ENCODE measurements at places on chromosomes 11 and 22.

DNA sequence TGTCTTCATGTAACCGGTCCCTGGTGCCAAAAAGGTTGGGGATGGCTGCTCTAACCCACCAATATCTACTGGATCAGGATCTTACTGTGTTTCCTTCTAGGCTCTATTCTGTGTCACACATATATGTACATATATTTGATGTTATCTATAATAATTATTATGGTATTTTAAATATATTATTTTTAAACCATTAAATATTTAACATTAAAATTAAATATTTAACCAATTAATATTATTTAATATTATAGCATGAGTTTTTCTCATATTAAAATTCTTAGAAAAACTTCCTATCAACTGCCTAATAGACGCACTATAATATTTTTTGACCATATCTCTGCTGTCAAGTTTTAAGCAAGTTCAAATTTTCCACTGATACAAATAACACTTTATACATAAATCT, 196.9 kb upstream of the PLET1 start:
- no peak for DNase-seq

DNA sequence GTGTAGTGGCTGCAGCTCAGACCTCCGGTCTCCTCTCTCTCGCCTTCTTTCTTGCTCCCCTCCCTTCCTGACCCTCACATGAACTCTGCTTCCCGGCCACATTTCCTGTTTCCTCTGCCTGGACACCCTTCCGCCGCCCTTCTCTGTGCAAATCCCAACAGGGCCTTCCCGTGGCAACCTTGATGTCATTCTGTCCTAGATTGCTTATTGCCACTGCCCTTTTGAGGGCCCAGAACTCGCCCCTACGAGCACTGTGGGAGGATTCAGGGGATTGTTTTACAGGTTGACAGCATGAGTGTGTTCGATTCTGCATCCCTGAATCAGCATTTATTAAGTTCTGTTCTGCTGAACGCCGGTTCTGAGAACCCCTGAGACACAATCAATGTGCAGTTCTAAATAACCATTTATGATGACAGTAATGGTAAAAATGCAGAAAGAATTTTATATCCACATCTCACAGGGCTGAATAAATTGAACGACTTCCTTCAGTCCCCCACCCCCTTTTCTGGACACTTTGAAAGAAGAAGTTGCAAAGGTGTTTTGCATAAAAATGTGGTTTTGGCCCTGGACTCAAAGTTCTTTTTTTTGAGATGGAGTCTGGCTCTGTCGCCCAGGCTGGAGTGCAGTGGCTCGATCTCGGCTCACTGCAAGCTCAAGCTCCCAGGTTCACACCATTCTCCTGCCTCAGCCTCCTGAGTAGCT, 6.4 kb downstream of the BATF2 start:
- no peak for DNase-seq

GRCh38 chr11:104858882-104859775, 39.1 kb downstream of the CASP12 start:
- DNase-seq, result no peak

GRCh38 chr11:35887737-35888136, 56.1 kb upstream of the LDLRAD3 start:
- DNase-seq, result no peak

DNA sequence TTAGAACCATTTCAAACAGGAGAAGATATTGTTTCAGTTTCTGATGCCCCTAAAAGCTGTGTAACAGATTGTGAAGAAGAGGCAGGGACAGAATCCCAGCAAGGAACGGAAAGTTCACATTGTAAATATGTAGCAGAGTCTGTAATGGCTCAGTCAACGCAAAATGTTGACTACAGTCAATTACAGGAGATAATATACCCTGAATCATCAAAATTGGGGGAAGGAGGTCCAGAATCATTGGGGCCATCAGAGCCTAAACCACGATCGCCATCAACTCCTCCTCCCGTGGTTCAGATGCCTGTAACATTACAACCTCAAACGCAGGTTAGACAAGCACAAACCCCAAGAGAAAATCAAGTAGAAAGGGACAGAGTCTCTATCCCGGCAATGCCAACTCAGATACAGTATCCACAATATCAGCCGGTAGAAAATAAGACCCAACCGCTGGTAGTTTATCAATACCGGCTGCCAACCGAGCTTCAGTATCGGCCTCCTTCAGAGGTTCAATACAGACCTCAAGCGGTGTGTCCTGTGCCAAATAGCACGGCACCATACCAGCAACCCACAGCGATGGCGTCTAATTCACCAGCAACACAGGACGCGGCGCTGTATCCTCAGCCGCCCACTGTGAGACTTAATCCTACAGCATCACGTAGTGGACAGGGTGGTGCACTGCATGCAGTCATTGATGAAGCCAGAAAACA, 40.8 kb downstream of the IGLL1 start:
- peak; percentile 58 for DNase-seq

DNA sequence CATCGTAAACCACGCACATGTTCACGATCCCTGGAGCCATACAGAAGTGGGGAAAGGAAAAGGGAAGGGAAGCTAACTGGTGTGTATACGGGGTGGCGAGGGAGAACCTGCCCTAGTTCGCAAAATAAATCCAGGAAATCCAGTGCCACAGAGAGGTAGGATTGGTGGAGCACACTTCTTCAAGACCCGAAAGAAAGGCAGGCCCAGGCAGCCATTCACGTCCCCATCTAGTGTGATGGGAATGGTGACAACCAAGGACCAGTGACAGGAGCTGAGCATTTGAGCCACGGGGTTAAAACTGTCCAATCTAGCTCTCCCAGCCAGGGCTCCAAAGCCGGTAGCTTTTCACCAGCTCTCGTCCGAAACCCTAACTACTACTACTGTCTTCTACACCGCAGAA, 53.7 kb downstream of the IGSF9B start:
- DNase-seq, result no peak

- DNase-seq, result no peak
Observed at GRCh38 chr22:28835630-28836189, 35.3 kb upstream of the XBP1 start.

DNA sequence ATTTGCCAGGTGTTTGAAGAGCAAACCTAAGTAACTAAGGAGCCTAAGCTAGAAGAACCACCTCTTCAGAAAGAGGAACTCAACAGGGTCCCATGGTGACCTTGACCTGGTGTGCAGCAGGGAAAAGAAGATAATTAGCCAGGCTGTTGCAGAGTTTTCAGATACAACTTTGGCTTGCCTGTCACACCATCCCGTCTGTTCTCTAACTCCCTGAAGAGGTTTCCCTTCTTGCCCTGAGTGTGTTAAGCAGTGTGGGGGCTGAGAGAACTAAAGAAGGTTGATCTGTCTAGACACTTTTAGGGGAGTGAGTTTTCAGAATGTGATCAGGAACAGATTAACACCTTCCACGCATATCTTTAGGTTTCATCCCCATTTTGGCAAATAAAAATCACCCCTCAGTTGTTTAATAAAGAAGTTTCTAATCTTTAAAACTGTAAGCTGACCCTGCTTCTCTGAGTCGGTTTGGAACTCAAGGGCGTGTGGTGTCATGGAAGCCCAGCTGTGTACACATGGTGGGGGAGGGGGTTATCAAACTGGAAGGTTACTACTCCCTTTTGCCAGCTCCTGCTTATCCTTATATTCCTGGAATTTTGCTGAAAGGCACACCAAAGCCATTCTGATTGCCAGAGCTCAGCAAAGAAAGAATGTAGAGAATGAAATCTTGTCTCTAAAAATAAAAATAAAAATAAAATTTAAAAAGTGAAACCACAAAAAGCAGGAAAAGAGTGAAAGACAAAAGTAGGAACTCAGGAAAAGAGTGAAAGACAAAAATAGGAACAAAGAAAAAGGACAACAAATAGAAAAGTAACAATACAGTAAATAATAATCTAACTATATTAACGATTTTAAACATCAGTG, 70.2 kb downstream of the DBX1 start:
- no peak for DNase-seq

GRCh38 chr11:70662691-70663098, 264.4 kb downstream of the CTTN start:
- no peak for DNase-seq

- no peak for DNase-seq
Observed at GRCh38 chr22:44934454-44934735, 75.4 kb downstream of the PHF21B start.

GRCh38 chr11:94402355-94402754, 1.1 kb upstream of the GPR83 start:
- DNase-seq, result no peak

- DNase-seq, result no peak
Observed at GRCh38 chr11:35974882-35975589, 31.2 kb downstream of the LDLRAD3 start.

GRCh38 chr11:112874980-112875379, 86.2 kb upstream of the NCAM1 start:
- DNase-seq, result no peak

DNA sequence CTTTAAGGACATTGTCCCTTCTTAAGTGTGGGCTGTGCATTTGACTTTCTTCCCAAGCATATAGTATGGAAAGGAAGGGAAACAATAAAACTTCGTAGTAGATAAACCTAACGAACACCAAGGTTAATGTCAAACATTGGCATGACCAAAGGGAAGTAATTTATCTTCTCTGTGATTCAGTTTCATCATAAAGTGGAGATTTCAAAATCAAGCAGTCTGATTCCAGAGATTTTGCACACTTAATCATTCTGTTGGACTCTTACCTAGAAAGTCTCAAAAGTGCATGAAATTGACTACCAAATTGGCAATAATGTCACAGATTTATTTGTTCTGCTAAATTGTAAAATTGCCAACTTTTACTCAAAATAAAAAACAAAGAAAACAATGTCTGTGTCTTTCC, 559.7 kb downstream of the JRKL start:
- no peak for DNase-seq

- DNase-seq, result no peak
Observed at GRCh38 chr11:62139526-62140303, 15.9 kb downstream of the INCENP start.

DNA sequence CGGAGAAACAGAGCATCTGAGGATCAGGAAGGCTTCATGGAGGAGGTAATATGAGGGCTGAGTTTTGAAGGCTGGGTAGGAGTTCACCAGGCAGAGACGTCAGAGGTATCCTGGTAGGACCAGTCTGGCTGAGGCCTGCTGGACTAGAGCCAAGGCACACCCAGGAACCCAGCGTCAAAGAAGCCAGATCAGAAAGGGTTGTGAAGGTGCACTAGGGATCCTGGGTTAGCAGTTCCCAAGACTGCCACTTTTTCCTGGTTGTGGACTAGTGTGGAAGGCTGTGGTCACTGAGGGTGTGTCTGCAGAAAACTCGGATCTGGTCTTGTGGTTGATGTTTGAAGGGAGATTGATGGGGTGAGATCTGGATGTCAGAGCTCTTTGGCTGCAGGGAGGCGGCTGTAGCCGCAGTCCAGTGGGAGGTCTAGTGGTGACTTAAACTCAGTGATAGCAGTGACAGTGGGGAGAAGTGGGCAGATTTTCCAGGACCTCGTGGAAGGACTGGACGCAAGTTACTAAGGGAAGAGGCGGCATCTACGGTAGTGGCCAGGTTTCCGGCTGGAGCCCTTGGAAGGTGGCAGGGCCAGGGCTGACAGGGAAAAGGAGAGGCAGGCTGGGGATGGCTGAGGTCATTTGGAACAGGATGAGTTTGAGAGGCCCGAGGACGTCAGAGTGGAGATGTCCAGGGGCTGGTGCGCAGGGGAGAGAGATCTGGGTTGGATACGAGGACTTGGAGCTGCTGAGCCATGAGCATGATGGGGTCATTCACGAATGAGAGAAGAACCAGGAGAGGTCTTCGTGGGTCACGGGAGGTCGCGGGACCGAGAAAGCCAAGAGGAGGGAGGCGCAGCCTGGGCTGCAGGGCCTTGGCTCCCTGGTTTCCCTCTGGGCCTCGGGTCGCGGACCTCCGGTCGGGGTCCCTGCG, 10.9 kb downstream of the RELA start:
- no peak for DNase-seq

- no peak for DNase-seq
Observed at GRCh38 chr22:17774206-17774925, at the start of gene BID. BID (minus strand) TSS chr22:17774469; CDS start chr22:17750116, 24,353 bp downstream.

GRCh38 chr22:42321908-42322561, 51.6 kb upstream of the TCF20 start:
- DNase-seq, result no peak

GRCh38 chr11:1293619-1294015, 15.8 kb downstream of the TOLLIP start:
- DNase-seq, result no peak

DNA sequence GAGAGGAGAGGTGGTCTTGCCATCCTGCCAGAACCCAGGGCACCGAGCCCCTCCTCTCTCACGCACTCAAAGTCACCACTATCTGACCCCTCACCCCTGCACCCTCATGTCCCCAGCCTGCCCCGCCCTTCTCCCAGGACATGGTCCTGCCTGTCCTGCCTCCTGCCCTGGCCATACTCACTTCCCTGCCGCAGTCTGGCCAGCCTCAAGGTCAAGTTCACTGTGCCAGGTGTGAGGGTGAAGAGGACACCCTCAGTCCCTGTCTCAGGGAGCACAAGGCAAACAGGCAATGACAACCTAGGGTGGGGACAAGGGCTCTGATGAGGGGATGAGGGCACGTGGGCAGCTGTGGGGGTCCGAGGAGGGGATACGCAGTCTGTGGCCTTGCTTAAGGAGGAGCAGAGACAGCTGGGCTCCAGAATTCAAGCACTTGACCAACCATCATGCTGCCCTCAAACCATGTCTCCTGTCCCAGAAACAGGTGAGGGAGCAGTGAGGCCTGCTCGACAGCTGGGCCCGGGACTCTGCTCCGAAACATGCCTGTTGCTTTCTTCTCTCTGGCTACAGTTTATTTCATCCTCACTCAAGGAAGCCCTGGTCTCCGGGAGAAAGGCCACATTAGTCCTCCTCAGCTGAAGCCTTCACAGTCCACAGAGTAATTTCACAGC, 36.6 kb downstream of the PDGFB start:
- DNase-seq, result no peak
